ENCODE measurements at places on chromosomes 3 and 15.

GRCh38 chr3:105238367-105238766 is 128.3 kb upstream of the ALCAM start:
- DNase-seq, result no peak

DNA sequence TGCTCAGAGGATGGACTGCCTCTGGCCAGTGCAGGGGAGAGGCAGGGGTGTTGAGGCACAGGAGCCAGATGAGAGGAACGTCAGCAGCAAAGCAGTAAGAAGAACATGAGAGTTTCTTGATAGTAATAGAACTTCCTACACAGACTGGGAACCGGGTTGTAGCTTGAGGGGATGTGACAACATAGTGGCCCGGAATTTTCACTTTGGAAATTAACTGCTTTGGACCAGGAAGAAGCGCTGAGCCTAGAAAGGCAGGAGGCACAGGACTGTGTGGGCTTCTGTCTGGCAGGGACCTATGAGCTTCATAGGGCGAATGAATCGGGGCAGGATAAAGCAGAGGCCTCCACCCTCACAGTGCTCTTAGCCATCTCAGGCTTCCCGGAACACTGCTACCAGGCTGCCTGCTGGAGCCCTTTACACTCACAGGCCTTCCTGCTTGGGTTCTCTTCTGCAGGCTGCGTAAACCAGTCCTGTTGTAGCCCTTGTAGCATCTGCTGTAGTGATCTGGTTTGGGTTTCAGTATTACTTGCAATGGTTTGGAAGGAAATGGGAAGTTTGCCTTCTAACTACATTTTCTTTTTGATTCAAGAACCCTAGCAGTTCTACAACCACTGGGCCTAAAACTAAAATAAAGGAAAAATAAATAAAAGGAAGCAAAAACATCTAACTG is 3.3 kb upstream of the ADPGK start:
- no peak for DNase-seq

GRCh38 chr3:171875923-171876412 is 32.8 kb downstream of the TMEM212 start:
- DNase-seq, result no peak

GRCh38 chr15:73165844-73166243 is 113.6 kb downstream of the NEO1 start:
- no peak for DNase-seq

DNA sequence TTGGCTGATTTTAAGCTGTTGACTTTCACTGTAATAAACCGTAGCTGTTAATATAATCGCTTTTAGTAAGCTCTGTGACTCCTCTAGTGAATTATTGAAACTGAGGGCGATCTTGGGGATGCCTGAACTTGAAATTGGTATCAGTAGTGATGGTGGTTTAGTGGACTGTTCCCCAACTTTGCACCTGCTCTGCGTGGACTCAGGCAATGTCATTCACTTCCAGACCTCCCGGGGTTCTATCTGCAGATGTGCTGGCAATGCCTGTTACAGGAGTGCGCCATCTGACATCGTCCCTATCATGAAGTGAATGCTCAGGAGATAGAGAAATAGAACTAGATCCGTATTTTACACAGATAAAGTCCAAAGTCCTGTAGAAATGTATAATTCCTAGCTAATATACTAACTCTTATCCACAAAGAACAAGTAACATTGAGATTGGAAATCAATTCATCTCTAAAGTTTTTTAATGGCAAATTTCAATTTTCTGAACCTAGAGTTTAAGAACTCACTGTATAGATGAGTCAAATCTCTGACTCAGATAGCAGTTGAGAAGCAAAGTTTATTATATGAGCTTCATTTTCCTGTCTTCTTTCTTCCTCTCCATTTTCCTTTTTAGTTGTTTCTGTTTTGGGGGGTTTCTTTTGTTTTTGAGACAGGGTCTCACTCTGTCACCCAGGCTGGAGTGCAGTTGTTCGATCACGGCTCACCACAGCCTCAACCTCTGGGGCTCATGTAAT is 51.8 kb downstream of the HEG1 start:
- DNase-seq, result no peak

DNA sequence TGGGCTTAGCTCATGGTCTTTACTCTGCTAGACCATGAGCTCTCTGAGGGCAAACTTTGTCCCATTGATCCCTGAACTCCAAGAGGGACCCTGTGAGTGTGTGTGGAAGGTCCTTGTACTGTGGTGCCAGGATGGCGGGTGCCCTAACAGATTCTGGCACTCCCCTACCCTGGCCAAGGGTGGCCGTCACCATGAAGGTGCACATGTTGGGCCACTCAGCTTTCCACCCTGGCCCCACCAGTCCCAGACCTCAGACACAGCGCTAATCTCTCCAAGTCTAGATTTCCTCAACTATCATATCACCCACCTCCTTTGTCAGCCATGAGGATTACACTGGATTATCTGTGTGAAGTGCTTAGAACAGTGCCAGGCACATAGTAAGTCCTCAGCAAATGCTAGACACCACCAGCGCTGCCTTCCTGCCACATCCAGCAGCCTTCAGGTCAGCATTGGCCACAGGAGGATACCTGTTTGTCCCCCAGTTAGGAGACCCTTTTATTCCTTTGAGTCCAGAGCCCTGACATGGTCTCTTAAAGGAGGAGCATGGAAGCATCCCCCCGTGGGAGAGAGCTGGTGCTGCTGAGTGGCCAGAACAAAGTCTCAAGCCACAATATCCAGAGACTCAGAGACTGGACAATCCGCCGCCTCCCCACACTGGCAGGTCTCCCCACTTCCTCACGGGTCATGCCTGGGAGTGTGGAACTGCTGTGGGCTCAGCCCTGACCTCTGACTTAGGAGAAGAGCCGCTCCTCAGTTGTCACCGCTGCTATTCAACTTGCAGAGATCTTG is 44.5 kb upstream of the SLCO2A1 start:
- DNase-seq, result no peak

- no peak for DNase-seq
Observed at GRCh38 chr15:28901987-28902745, 16.4 kb downstream of the APBA2 start.

DNA sequence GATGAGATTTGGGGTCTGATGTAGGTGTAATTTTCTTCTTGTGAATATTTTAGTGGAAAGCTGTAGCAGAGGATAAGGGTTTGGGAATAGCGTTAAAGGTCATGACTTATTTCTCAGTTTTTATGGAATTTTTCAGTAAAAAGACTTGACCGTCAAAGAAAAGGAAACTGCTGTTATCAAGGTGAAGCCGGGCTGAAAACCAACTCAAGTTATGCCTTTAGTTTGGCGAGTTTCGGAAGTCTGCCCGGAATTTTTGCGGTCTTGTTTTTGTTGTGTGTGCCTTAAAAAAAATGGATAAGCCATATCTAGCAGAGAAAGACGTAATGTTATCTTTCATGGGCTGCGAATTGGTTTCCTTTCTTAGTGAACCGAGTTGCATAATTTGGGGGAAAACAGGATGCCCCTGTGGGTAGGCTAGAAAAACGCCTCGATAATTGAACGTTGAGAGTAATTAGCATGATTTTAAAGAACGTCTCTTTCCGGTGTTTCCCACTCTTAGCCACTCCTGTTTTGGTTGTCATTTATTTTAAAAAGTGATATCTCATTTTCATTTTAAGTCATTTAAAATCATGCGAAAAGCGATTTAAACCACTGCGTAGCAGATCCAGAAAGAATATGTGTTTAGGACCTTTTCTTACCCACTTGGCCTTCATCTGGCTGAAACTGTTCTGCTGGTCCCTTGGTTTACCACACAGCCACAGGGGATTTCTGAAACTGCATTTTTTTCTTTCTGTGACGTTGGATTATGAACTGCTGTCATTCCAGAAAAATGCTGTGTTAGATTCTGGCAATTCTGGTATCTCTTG is 1.1 kb downstream of the NFKBIZ start:
- DNase-seq, result peak; percentile 75

DNA sequence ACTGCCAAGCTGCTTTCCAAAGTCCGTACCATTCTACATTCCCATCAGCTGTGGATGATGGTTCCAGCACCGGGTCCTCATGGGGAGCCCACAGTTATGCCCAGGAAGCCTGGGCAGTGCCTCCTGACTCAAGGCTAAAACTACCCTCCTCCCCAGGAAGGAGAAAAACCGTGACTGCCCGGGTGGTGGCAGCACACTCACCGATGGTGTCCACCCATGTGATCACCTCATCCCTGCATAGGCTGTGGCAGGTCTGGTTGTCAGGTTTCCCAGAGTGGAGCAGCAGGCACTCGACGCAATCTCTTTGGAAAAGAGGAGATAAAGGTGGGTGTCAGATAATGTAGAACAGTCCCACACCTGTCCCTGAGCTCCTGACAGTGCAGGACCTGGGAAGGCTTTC is 38.6 kb downstream of the UMPS start:
- peak; percentile 76 for DNase-seq

- no peak for DNase-seq
Observed at GRCh38 chr3:98099848-98100247, 12.9 kb downstream of the OR5AC2 start.

GRCh38 chr15:48859426-48859825 is 18.5 kb upstream of the EID1 start:
- no peak for DNase-seq

DNA sequence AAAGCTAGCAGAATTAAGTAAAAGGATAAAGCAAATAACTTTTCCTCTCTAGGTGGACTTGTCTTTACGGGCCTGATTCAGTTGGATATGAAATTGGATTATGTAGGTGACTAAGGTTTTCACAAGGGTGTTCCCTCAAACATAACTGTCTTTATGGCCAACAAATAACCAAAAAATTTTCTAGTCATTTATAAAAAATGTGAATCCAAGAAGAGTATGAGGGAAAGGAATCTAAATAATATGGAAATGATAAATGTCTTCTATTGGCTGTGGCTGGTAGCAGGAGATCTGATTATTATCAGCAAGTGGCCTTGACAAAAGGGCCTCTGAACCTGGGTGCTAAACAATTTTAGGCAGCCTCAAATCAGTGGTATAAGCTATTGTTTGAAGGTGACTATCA is 594.0 kb upstream of the UBE2E2 start:
- no peak for DNase-seq

DNA sequence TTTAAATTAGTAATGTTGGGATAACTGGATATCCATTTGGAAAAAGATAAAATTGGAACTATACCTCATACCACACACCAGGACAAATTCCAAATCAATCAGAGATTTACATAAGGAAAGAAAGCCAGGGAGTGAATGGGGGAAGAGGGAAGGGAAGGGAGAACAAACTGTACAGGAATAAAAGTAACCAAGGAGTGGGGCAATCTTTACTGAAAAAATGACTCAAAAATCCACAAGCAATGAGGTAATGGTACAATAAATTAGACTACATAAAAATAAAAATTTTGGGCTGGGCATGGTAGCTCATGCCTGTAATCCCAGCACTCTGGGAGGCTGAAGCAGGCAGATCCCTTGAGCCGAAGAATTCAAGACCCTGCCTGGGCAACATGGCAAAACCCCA is 82.6 kb downstream of the MLH1 start:
- no peak for DNase-seq

DNA sequence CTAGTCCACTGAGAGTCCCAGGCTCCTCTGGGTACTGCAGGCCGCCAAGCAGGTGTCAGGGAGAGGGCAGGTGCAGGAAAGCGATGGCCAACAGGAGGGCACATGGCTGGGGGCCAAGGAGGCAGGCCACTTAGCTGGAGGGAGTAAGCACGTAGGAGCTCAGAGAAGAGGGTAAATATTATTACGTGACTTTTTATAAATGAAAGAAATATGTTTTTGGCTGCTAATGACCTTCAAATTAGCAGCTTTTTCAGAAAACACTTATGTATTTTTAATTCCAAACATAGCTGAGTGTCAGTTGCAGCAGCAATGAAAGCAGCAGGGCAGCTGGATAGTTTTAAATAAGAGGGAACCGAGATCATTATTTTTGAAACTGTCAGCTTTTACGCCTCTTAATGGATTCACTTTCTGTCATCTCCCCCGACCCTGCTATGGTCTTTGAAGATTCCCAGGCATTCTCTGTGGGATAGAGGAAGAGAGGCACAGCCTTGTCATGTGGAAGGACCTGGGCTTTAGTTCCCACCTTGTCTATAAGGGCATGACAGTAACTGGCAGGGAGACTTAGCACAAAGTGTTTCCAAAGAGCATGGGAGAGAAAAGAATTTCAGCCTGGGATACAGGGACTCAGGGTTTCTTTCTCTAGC is 477.1 kb downstream of the EPHB1 start:
- DNase-seq, result no peak

- DNase-seq, result no peak
Observed at GRCh38 chr15:49848807-49849206, 228.0 kb downstream of the DTWD1 start.

DNA sequence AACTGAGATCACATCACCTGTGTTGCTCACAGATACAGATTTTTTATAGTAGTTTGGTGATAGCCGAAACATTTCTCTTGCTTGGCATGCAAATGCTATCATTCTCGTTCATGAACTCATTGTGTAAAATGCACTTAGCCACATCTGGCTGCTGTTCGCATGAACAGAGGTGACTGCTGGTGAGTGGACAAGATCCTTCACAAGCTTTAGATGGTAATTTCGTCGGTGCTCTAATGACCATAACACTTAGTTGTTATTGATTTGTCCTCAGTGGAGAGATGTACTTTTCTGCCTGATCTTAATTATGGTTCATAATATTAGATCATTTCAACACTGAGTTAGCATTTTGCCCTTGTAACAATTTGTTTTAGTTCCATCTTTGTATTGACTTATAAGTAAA is 13.8 kb downstream of the LRRN1 start:
- no peak for DNase-seq

GRCh38 chr3:190258634-190259033 is 63.6 kb downstream of the CLDN1 start:
- DNase-seq, result no peak

DNA sequence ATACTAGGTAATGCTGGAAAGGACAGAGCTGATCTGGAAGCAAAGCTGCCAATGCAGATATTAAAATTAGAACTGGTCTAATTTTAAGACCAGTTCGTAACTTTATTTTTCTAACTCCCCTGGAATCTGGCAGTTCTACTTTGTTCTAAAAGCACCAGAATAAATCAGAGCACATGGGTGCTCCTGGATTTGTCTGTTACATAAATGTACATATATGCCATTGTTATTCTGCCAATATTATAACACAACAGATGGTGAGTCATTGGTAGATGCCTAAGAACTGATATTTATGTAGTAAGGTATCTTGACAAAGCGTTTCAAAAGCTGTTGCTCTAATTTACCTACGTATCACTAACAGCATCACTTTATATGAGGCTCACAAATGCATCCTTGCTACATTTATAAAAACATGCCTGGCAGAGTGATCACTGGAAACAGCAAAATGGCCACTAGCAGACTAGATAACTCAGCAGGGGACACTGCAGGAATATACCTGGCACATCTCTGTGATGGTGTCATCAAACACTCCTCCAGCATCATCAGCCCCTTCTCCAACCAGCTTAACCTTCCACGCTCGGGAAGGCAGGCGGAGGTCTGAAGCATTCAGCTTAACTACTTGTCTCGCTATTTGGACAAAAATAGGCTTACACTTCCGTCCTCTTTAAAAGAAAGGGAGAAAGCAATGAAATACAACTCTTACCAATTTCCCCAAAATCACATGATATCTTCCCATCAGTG is 26.2 kb downstream of the FBXL22 start:
- DNase-seq, result no peak
